Omental fat pad (tissue), 4 donors: ENCODE measurements at places on chromosomes 6 and 20. TPM values are rescaled to one million over a fixed set of nuclear protein-coding genes. Genes with fewer than 3 reads are reported as not detected.

DNA sequence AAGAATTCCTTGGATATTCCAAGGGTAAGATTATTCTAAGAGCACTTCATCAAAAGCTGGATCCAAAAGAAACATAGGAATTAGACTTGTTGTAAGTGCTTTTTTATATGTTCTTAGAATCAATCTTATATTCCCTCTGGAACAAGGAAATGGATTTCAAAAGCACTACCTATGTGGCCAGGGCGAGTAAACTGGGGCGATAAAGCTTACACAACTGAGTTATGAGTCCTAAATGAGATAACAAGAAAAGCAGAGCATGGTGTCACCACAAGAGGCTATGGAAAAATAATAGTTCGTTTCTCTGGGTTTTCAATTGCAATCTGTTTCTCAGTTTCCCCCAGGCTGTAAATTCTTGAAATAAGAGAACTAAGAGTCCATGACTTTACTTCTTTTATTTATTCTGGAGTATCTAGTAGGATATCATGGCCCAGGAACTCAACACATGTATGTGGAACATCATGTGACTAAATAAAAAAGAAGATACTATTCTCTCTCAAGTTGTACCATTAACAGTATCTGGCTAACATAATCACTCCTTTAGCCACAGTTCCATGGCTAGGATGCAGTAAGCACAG, 51.5 kb downstream of the NUDT3 start:
- DNase-seq, result no peak

DNA sequence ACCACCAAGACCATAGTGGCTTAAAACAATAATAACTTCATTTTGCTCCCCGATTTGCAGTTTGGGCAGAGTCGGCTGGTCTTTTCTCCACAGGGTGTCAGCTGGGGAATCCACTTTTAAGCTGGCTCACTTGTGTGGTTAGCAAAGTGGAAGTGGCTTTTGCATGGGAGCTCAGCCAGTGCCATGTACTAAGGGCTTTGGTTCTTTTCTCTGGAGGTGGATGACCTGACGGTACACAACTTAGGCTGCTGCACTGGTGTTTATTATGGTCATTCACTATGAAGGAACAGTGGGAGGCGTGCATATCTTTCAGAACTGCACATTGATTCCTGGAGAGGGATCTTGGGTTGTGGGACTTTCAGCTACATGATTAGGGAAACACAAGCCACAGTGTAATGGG, 141.0 kb downstream of the OR2B2 start:
- no peak for DNase-seq

DNA sequence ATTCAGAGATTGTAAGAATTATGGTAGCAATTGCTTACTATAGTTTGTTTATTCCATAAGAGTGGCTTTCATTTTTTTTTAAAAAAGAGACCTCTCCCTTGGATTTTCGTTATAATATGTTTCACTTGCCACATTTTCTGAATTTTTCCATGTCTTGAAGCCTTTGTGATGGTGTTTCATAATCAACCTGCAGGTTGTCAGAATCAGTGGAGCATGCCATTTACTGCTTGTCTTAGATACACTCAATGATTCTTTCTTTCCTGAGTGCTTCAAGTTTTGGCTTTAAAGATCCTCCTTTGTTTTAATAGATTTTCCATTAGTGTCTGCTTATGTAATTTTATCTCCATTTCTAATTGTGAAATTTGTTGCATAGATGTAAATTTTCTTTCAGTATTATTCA, 31.2 kb downstream of the KCNQ5 start:
- DNase-seq, result no peak

- no peak for DNase-seq
Observed at GRCh38 chr6:125884634-125885371, 71.8 kb upstream of the HINT3 start.

GRCh38 chr20:40939667-40940066, 89.0 kb upstream of the TOP1 start:
- no peak for DNase-seq

GRCh38 chr20:45970646-45971424, 1.2 kb downstream of the ZNF335 start:
- no peak for DNase-seq

DNA sequence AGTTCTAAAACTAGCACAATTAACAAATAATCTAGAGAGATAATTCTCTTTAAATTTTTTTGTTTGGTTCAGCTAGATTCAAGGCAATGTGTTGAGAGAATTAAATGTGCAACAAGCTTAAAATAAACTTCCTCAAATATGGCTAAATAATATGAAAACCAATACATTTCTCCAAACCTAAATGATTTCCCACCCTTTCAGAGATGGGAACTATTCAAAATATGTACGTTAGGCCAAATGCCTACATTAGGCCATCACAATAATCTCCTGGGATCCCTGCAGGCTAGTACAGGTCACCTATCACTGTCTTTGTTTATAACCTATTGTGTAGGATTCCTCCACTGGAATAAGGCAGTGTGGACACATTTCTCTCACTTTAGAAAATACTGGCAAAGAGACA, 1.7 kb downstream of the FAXC start:
- DNase-seq, result no peak

- no peak for DNase-seq
Observed at GRCh38 chr6:141526985-141527384, 605.7 kb upstream of the GJE1 start.

DNA sequence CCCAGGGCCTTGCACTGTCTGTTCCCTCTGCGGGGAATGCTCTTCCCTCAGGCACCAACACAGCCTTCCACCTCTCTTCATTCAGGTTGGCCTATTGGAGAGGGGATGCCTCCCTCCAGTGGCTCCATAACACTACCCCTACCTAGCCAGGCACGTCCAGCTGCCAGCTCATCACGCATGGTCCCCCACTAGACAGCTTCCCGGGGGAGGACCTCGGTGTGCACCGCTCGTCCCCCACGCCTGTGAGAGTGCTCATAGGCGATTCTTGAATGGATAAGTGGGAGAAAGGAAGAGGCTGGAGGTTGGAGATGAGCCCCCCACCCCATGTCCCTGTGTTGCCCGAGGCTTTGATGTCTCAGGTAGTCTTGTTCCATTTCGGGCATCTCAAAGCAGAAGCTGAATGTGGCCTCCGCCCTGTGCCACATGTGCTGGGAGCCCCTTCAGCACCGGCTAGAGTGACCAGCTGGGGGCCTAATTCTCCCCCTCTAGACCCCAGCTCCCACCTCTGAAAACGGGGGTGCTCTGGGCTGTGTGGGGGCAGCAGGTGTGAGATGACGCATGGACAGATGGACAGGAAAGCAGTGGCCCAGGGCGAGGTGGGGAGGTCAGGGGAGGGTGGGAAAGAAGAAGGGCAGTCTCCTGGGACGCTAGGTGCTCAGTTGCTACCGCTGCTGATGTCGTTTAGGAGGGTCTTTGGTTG, 333.0 kb downstream of the TAF4 start:
- DNase-seq, result no peak

DNA sequence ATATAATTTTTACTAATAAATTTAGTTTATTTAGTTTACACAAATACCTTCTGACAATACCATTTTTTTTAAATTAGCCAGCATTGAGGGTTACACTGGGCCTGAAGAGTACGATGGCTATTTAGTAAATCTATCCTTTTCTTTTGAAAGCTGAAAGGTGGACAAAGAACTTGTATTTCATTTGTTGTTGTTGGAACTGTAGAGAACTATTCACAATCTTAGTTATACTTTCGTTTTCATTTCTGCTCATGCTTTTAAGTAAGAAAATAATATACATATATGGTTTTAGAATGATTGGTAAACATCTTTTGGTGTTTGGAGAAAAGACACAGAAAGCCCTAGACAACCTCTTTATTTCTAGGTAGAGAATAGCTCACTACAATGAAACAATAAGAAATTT, 165.3 kb upstream of the FAM83B start:
- no peak for DNase-seq

GRCh38 chr6:83417880-83418663, 12.8 kb downstream of the ME1 start:
- DNase-seq, result no peak

GRCh38 chr20:17663486-17663885, 18.6 kb downstream of the RRBP1 start:
- DNase-seq, result no peak

GRCh38 chr6:21256197-21256596, 337.4 kb upstream of the SOX4 start:
- DNase-seq, result no peak

DNA sequence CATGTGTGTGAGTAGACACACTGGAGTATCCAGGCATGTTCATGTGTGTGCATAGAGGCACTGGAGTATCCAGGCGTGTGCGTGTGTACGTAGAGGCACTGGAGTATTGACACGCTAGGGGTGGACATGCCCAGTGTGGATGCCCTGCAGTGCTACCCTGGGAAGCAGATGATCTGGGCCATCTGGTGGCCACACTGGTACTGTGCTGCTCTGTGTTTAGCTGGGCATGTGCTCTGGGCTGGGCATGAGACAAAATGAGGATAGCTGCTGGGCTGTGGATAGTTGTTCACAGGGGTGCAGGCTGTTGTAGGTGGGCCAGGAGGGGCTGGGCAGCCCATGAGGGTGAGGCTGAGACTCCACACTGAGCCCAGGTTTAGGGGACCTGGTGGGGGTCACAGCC, 24.0 kb upstream of the NPBWR2 start:
- peak; percentile 10 for DNase-seq

DNA sequence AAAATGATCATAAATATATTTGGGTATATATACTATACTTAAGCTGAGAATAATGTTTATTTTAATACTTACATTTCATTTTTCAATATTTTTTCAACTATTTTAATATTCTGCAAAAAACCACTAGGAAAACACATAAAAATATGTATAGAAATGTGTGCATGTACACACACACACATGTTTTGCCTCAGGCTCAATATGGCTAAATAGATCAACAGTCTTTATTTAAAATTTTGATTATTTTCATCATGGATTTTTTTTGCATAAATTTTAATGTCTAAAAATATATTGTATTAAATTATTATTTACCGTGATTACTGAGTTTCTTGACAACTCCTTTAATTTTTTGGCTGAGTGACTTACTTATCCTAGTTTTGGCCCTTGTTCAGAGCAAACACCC, 846.5 kb downstream of the DHX35 start:
- no peak for DNase-seq

DNA sequence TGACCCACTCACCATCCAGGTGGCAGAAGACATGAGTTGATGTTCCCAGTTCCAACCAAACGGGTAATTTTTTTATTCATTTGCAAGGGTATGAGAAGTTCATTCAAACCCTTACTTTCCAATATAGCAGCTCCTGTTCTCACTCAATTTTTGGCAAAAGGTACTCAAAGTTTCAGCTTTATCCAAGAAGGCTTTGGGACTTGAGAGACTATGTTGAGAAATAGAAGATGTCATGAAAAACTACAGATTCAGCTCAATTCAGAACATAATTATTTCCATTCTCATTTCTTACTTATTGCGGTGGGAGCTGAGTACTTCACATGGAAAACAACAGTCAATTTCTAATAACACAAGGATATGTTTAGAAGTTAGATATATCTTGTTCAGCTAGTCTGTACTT, 162.3 kb downstream of the FNDC1 start:
- DNase-seq, result no peak

DNA sequence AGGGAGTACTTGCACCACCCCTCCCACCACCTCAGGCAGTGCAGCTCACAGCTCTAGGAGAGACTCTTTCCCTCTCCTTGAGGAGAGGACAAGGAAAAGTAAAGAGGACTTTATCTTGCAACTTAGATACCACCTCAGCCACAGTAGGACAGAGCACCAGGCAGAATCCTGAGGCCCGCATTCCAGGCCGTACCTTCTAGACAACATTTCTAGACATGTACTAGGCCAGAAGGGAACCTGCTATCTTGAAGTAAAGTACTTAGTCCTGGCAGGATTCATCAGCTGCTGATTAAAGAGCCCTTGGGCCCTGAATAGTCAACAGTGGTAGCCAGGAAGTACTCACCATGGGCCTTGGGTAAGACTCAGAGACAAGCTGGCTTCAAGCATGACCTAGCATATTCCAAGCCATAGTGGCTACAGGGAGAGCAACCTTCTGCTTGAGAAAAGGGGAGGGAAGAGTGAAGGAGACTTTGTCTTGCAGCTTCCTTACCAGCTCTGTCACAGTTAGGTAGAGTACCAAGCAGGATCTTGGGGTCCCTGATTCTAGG, 384.4 kb upstream of the RNF217 start:
- DNase-seq, result no peak

GRCh38 chr6:36912586-36912985, 26.8 kb downstream of the C6orf89 start:
- DNase-seq, result no peak

GRCh38 chr20:36175475-36175995, 21.0 kb downstream of the EPB41L1 start:
- DNase-seq, result no peak

GRCh38 chr6:7684843-7685242, 41.1 kb upstream of the BMP6 start:
- DNase-seq, result no peak

DNA sequence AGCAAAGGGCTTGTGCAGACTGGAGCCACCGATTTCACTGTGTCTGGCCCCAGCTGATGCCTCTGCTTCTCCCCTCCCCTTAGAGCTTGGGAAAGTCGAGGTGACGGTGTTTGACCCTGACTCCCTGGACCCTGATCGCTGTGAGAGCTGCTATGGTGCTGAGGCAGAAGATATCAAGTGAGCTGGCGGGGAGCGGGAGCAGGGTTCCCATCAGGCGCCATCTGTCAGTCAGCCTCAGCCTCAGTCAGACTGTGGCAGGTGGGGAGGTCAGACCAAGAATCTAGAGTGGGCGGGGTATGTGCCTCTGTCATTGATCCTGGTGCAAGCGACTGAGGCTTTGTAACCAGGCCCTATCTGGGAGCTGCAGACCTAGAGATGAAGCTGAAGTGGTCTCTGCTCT, 5.5 kb downstream of the ERGIC3 start:
- no peak for DNase-seq

DNA sequence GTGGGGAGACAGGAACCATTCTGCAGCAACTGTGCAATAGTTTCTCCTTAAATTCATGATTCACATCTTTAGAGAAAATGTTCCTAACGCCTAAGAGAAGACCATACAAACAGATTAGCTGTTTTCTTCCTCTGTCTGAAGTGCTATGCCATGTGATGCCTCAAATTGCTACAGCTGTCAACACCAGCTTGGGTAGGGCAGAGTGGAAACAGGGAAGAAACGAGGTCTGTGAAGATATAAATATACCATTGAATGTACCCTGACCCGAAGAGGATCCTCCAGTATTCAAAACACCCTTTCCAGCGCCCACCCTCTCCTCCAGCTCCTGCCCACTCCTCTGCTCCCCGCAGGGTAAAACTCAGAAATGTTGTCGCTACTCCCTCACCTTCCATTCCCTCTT, 40.3 kb upstream of the PRND start:
- DNase-seq, result no peak

The IRAK1BP1 gene
- total RNA-seq, result 2.5 TPM

The OR12D1 gene
- not detected for total RNA-seq

The KIAA1755 gene
- total RNA-seq, result 9.9 TPM

The LAMA4 gene
- total RNA-seq, result 459 TPM

The GTSF1L gene
- total RNA-seq, result not detected

The TDP2 gene
- 32.7 TPM for total RNA-seq

The HLA-DRA gene
- 102 TPM for total RNA-seq

The RNF114 gene
- 133 TPM for total RNA-seq

The OR2H1 gene
- total RNA-seq, result not detected
